ENCODE measurements at places on chromosomes 1 and 21.

DNA sequence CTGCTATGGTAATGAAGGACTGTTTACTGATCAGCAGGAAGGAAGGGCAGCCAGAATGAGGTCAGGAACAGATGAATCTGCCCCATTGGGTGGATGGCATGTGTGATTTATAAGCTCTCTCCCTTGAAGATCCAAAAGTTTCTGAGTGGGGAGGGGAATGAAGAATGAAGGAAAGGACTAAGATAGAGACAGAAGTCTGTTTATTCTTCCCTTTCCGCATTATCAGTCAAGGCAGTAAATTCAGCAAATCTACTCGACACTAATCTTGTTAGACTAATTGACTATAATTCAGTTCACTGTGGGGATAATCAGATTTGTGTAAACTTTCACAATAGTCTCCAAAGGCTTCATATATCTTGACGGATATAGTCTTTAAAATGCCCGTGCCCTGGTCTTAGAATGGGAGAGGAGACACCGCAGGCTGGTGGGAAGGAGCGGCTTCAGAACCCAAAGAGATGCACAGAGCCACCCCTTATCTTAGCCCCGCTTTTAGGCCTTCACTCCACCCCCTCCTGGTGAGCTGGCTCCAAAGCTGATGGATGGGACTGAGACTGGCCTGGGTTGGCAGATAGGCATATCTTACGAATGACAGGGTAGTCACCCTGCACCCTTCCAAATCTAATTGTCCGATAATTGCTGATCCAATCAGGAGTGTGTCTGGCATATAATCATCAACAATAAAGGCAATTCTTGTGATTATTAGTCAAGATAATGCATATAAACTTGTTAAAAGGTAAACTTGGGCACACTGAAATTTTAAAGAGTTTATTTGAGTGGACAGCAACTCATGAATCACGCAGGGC lies 76.0 kb upstream of the PPM1J start:
- DNase-seq = no peak

GRCh38 chr1:239061770-239062169 lies 324.6 kb upstream of the CHRM3 start:
- no peak for DNase-seq

GRCh38 chr1:209708297-209708696 lies 3.7 kb downstream of the HSD11B1 start:
- no peak for DNase-seq

DNA sequence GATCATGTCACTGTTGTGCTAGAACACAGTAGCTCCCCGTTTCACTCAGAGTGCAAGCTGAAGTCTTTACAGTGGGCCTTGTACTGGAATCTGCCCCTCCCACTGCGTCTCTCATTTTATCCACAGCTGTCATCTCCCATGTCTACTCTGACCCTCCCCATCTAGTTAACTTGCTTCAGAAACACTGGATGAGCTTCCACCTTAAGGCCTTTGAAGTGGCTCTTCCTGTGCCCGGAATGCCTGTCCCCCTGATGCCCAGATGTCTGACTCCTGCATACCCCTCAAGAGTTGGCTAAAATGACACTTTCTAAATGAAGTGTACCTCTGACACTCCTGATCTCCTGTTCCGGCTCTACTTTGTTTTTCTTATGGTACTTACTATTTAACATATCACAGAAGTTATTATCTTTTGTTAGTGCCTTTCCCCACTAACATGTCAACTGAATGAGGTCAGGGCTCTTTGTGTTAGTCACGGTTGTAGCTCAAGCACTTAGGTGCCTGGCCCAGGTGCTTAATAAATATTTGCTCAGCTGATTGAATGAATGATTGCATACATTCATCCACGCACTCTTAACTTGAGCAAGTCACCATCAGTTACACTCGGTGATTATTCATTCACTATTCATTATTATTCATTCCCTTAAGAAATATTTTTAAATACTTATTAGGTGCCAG lies 13.3 kb downstream of the ARV1 start:
- DNase-seq = no peak

DNA sequence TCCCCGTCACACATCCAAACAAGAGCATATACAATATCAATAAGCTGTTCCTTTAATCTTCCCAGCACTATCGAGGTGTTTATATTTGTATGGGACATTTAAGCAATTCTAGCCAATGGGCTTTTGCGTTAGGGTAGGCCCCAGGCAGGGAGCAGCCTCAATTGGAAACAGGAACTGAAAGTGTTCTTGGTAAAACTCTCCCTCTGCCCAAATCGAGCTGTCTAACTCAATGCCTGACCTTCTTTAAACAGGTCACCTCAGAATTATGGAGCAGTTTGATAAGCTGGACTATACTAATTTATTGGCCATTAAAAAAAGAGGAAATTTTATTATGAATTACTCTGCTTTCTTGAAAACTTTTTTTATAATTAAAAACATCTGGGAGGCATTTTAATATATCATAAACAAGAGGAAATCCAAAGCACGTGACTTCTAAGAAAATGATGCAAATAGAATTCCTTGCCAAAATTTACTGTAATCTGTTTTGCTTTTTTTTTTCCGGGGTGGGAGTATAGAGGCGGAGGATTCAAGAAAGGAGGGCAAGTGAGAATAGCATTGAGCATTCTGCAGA lies 498.1 kb downstream of the LMO4 start:
- DNase-seq = no peak

DNA sequence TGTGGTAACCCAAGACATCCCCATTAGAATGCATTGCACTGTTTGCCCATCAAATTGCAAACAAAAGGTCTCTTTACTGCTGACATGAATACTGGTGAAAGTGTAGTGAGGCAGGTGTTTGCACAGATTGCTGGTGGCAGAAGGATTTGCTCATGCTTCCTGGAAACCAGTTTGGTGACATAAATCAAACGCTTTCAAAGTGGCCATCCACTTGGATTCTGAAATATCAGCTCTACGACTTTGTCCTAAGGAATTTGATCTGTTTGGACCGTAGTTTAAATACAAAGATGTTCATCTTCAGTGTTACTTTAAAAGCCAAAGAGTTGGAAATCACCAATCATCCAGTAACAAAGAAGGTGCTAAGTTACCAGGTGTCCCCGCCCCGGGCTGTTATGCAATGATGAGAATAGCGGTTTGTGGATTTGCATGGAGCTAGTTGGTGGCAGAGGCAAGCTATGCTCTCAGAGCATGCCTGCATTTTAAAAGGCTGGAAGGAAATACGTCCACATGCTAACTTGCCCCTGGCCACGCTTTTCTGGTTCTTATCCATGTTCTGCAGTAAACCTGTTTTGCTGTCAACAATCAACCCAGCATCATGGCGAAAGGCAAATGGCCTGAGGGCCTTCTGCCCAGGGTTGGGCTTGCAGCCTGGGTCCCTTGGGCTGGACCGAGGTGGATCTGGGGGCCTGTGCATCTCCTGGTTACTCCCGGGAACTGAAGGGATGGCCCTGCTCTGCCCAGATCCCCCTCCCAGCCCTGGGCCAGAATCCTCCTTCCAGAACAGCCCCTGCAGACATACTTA lies 49.2 kb downstream of the UMODL1 start:
- no peak for DNase-seq

DNA sequence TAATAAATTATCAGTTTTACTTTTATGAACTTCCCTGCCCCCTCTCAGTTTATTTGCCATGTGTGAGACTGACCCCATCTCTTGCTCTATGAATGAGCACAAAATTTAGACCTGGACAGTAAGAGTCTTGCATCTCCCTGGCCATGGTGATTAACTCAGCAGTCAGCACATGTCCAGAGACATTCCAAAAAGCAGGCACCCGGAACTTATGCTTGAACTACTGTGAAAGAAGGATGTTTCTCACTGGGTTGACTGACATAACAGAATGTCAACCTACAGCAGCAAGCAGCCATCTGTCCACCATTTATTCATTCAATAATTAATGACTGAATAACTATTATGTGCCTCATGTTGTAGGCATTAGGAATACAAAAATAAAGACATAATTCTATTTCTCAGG lies 11.3 kb upstream of the SEC16B start:
- DNase-seq = no peak

DNA sequence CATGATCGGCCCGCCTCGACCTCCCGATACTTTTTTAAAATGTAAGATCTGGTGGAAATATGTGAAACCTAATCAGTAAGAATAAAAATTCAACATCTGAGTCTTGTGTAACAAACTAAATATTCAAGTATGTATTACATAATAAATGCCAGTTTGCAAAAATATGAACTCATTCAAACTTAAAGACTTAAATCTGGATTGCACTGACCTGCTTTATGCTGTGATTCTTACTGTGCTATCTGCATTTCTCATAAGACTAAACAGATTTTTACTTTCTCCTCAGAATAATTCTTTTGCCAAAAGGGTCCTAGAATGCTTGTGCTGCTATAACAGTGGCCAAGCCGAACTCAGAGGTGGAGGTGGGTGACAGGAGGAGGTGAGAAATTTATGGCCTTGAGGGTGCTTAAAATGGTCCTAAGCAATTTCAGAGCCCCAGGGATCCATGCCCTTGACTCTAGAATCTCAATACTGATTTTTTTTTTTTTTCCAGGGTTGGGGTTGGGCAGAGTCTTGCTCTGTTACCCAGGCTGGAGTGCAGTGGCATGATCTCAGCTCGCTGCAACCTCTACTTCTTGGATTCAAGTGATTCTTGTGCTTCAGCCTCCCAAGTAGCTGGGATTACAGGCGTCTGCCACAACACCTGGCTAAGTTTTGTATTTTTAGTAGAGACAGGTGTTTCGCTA lies 38.2 kb downstream of the IL23R start:
- no peak for DNase-seq

GRCh38 chr1:53025034-53025768 lies 36.8 kb upstream of the PODN start:
- DNase-seq = no peak

- DNase-seq = peak; percentile 60
These were observed 653 bp upstream of the IFFO2 start for GRCh38 chr1:18957136-18957521.

- no peak for DNase-seq
These were observed 2.1 kb upstream of the GFI1 start for GRCh38 chr1:92488832-92489231.

DNA sequence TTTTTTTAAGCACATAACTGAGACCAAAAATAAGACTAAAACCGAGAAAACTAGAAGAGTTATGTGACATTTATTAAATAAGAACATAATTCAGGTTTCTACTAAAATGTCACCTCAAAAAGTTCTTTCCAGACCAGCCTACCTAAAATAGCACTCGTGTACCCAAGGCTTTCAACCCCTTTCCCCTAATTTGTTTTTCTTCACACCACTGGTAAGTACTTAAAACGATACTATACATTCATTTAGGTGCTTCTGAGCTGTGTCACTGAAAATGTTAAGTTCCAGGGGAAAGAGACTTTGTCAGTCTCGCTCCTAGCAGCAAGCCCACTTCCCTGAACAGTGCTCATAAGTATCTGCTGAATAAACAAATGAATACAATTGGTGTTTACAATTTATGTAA lies 6.8 kb downstream of the RRAGC start:
- DNase-seq = no peak

GRCh38 chr1:110102081-110102480 lies 10.2 kb upstream of the UBL4B start:
- DNase-seq = no peak

GRCh38 chr1:103529746-103530145 lies 4.2 kb downstream of the RNPC3 start:
- DNase-seq = no peak

GRCh38 chr1:33049371-33049770 lies 12.7 kb upstream of the AK2 start:
- no peak for DNase-seq

DNA sequence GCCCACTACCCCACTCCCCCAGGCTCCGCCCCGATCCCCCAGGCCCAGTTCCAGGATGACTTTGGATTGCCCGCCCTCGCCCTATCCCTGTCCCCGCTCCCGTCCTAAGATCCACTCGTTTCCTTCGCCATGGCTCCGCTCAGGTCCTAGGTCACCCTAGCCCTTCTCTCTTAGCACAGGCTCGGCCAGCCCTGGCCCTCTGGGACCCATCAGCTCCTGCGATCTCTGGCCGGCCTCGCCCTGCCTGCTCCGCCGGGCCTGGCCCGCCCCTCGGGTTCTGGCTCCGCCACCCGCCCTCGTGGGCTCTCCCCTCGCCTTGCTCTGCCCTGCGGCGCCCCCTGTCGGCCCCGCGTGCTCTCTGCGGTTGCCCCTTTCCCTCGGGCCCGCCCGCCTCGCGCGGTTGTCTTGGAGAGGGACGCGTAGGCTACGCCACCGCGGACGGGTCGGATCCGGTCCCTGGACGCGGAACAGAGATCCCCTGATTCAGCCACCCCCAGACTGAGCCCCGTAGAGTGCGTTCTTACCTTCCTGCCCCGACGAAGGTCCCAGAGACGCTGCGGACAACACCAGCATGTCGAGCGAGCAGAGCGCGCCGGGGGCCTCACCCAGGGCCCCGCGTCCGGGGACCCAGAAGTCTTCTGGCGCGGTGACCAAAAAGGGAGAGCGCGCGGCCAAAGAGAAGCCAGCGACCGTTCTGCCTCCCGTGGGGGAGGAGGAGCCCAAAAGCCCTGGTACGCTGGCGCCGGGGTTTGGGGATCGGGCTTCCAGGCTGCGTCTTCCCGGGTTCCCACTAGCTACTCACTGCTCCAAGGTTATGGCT lies at the start of gene LRRC71:
Gene LRRC71 (plus strand): TSS at position 400 of the 820 bp plus-strand sequence. CDS start 172 bp downstream, at position 572.
- peak; percentile 27 for DNase-seq

GRCh38 chr1:212853658-212854057 lies 4.4 kb upstream of the FLVCR1 start:
- no peak for DNase-seq

DNA sequence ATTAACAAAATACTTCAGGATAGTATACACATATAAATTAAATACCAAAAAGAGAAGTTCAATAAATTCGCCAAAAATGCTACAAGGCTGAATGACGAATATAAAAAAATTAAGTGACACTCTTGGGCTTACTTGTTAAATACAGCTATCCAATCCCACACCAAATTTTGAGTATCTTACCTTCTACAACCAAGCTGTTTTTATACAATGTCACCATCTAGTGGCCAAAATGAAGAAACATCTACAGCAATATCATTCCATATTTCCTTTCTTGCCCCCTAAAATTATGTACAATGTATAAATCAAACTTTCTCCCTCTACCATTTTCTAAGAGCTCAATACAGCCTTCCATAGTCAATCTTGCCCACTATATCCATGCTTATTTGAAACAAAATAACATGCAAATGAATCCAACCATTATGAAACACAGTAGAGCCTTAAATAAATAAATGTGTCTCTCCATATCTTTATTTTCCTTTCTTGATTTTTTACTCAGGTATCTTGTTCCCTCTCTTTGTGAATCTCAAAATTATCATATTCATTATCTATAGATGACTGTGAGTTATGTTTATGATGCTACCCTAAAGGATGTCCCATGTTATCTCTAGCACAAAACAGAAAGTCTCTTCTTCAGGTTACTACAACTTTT lies 86.3 kb downstream of the ACBD6 start:
- no peak for DNase-seq

GRCh38 chr21:14215971-14216641 lies at the start of gene RBM11:
TSS of gene RBM11 (plus strand) at chr21:14216157. CDS start at chr21:14216187, 30 bp downstream.
- peak; percentile 63 for DNase-seq

Data from nucleus accumbens (tissue), 56 donors.